ENCODE measurements at places on chromosomes 2 and 18.

DNA sequence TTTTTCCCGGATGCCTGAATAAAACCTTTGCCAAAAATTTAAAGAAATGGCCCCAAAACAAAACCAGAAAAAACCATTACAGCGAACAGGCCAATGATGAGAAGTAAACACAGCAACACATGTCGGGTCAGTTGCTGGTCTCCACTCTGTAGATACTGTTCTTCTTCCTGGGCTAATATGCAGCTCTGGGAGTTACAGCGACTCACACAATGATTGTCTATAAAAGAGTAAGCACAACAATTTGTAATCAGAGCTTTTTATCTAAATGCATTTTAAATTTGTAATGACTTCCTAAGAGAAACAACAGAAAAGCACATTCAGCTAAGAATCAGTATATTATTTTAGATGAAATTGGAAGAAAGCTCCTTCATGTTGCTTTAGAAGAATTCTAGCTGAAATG, 40.3 kb downstream of the GPR155 start:
- DNase-seq, result no peak

DNA sequence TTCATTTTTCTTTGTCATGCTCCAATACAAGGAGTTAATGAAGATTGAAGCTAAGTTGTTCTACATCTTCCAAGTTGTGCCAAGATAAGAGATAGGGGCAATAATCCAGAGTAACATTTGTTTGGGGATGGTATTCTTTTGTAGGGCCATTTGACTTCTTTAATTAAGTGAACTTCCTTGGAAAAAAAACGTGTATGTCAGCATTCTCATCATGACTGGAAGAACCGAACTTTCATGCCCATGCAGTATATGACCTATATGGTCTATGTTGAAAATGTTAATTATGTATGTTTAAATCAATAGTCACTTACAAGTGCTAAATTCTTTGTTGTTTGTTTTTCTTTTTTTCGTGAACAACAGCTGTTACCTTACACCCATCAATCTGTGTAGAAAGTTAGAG, 319.5 kb upstream of the LRRTM1 start:
- no peak for DNase-seq

- DNase-seq, result no peak
Measured at GRCh38 chr2:185347445-185347844, 391.2 kb upstream of the FSIP2 start.

GRCh38 chr2:190511104-190511503, 23.4 kb downstream of the NEMP2 start:
- no peak for DNase-seq

DNA sequence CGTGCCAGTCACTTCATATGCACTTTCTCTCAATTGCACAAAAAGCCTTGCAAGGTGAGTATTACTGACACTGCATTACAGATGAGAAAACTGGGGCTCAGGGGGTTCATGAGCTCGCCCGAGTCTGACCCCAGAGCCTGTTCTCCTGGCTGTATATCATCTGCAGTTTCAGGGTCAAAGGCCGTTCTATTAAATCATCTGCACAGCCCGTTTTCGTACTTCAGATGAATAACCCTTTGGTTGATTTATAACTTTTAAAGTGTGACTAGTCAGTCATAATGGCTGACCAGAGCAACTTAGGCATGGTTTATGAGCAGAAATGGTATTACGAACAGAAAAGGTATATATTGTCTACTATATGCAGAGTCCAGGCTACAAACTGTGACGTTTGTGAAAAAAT, 35.3 kb upstream of the NPAS2 start:
- no peak for DNase-seq

DNA sequence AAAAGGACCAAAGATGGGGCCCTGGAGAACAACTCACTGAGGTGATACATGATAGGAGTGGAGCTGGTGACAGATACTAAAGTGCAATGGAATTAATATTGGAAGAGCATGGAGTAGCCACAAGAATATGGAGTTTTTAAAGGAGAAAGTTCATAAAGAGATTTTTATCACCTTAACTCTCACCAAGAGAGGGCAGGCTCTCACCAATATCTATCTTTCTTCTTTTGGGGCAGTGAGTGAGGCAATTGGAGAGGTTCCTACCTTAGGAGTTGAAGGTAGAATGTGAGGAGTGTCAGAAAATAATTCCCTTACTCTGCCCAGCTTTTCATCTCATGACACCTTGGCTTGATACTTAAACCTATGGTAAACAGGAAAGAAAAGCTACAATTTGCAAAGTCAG, 233.7 kb upstream of the CWC22 start:
- no peak for DNase-seq

- no peak for DNase-seq
Measured at GRCh38 chr2:219302412-219302968, 6.7 kb downstream of the PTPRN start.

DNA sequence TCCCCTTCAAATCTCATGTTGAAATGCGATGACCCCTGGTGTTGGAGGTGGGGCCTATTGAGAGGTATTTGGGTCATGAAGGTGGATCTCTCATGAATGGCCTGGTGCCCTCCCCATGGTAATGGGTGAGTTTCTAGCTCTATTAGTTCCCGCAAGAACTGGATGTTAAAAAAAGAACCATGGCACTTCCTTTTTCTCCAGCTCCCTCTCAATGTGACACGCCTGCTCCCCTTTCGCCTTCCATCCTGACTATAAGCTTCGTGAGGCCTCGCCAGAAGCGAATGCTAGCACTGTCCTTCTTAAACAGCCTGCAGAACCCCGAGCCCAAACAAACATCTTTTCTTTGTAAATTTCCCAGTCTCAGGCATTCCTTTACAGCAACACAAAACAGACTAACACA, 303.2 kb upstream of the REV1 start:
- no peak for DNase-seq

- no peak for DNase-seq
Measured at GRCh38 chr2:75870133-75870532, 159.4 kb upstream of the GCFC2 start.

DNA sequence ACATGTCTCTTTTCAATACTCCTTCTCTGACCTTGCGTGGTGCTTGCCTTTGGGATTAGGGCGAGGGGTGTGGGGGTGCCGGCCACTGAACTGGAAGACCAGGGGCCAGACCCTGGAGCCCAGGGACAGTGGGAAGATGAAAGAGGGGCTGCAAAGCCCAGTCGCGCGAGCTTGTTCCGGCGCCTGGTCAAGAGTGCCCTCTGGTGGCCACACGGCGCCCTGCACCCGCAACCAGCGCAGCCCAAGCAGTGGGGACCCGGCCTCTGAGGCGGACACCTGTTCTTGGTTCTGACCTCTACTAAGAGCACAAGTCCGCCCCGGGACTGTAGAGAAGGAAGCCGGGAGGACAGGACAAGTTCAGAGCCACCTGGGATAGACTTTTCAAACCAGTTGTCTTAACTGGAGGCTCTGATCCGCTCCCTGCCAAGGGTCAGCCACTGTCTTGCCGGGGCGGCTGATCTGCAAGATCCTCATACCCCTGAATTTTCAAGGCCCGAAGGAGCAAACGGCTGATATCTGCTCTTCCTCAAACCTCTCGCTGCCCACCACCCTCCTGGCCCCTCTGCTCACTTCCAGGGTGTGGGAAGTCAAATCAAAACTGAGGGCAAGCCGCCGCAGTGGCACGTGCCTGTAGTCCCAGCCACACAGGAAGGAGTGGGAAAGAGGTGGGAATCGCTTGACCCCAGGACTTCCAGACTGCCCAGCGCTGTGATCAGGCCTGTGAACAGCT, 14.9 kb upstream of the MSH6 start:
- no peak for DNase-seq

- no peak for DNase-seq
Measured at GRCh38 chr2:157903151-157903550, 27.0 kb upstream of the ACVR1 start.

GRCh38 chr2:238294393-238295143, 6.2 kb upstream of the PER2 start:
- no peak for DNase-seq

DNA sequence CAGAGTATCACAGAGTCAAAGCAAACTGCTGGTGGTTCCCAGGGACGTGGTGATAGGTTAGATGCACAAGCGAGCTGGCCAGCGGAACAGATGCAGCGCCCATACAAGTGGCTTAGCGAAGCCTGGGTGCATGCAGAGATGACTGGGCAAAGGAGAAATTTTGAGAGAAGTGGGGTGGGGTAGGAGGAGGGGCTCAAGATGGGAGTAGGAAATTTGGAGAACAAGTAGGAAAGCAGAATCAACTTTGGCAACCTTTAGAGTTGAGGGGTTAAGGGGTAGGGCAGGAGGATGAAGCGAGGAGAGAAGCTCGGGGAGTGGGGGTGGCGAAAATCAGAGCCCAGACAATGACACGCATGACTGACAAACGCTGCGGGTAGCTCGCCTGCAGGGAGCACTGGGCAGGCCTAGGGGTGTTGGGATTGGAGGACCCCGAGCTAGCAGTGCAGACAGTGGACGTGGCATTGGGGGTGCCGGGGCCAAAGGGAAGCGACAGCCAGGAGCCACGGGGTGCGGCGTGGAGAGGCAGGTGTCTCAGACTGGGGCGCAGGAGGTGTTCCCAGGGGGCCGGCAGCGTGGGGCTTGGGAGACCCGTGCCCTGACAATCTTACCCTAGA, 431 bp downstream of the FAM98A start:
- no peak for DNase-seq

DNA sequence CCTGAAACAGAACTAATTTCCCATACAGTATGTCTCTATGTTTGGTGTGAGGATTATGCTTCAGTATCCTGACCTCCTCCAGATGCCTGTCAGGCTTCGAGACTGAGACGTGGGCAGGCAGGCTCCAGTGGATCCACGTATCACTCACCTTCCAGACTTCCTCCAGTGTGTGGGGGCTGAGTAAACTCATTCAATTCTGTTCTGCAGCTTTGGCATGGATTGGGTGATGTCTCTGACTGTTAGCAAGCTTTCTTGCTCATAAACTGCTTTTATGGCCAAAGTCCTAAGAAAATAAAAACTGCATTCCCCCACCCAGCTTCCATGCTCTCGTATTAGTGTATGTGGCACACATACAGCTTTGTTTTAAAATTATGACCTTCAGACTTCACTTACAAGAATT, 53.6 kb downstream of the CCDC93 start:
- DNase-seq, result no peak

- no peak for DNase-seq
Measured at GRCh38 chr2:238494573-238494961, 67.8 kb downstream of the ASB1 start.

DNA sequence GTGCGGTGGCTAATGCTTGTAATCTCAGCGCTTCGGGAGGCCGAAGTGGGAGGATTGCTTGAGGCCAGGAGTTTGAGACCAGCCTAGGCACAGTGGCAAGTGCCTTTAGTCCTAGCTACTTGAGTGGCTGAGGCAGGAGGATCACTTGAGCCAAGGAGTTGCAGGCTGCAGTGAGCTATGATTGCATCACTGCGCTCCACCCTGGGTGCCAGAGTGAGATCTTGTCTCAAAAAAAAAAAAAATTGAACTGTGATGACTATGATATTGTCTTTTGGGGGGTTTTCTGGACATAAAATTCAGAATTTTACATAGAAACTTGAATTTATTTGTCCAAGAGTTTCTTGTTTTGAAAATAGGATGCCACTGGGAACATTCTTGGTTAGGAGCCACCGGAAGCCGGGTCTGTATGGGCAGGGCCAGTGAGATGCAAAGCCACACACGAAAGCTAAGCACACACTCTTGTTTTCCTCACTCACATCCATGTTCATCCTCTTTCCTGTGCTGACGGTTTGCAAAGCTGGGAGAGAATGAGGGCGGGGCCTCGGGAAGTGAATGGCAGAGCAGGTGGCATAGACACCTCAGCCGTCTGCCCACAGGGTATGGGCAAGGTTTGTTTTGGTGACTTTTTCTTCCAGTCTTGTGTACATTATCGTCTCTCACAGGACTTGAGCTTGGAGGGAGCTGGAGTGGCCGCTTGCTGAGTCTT, 12.6 kb downstream of the AGAP1 start:
- peak; percentile 89 for DNase-seq

GRCh38 chr18:79299272-79299671, 96.5 kb upstream of the NFATC1 start:
- no peak for DNase-seq

GRCh38 chr2:185473838-185474237, 264.8 kb upstream of the FSIP2 start:
- DNase-seq, result no peak

DNA sequence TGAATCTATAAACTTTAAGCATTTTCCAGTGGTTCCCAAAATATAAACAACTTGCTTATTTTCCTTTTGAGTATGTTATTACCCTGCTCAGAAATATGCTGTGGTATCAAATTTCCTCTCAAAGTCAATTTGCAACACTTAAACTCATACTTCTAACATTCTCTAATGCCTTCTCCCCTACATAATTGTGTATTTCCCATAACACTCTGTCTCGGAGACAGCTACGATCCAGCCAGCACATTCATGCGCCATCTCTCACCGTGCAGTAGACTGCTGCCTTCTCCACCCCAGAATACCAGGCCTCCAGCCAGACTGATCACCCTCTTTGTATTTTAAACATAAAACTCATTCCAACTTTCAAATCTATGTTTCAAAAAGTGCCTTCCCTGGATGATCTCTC, 41.8 kb downstream of the TIMM21 start:
- DNase-seq, result no peak

DNA sequence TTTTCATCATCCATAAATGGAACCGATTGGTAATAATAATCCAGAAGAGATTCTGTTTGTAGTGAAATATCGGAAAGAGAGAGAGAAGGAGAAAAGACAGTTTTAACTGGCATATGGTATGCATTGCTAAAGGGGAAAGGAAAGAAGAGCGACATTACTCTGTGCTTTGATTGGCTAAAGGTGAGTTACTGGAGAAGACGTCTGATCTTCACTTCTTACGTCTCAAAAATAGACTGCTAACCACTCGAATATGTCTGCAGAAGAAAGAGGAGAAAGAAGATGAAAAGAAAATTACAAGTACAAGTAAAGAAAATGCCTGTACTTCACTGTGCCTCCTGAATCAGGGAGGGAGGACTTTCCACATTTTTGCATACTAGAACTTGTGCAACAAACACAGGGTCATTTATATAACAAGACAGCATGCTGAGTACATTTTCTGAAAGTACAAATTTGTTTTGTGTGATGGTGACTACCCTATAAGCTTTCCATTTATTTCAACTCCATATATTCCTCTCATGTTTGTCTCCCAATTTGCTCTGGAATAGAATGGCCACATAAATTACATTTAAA, 787.2 kb downstream of the RNF144A start:
- no peak for DNase-seq

DNA sequence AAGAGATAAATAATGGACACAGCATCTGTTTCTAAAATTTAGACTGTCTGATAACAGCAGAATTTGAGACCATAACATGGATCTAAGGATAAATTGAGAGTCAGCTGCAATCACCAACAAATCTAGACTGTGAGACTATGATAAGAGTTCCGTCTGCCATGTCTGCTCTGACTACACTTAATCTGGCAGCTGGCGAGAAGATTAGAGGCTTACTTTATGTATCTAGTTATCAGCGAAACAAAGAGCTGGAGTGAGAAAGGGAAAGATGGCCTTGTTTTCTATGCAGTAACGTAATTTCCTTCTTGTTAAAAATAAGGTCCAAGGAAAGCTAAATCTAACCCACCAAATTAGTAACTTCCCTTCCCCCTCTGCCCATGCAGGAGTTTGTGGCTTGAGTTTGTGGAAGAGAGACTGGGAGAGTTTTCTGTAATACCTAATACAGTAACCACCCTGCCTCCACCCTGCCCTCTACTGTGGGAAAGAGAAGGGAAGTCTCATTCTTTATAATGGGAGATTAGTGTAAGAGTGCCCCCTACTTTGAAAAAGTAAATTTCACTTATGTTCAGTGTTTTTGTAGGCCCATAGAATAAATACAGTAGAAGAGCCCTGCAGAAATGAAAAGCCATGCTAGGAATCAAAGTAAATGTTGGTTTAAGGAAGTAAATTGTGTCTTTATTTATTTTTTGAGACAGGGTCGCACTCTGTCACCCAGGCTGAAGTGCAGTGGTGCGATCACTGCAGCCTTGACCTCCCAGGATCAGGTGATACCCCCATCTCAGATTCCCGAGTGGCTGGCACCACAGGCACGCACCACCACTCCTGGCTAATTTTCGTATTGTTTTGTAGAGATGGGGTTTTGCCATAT, 27.5 kb downstream of the EML4 start:
- DNase-seq, result no peak
